ENCODE measurements at places on chromosomes 7 and 10.
A peak's percentile ranks its signal among the peaks of the same experiment; 100 is the strongest.

DNA sequence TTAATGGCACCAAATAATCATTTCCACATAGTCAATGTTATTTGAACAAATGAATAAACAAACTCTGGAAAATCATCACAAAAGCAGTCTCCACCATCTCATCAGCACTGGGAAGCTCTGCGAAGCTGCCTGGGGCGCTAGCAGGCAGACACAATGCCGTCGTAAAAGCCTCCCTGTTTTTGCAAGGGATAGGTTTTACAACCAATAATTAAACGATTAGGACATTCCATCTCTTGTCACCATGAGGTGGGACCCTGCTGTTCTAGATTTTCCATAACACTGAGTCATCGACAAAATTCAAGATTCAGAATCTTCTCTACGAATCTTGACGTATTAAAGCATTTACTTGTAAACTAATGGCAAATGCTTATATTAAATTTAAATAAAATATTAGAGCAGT, 172.8 kb upstream of the AKR1E2 start:
- no peak for DNase-seq

- DNase-seq = no peak
Observed at GRCh38 chr7:137360087-137360679, 16.6 kb upstream of the PTN start.

- no peak for DNase-seq
Observed at GRCh38 chr10:44478876-44479705, 94.2 kb upstream of the CXCL12 start.

DNA sequence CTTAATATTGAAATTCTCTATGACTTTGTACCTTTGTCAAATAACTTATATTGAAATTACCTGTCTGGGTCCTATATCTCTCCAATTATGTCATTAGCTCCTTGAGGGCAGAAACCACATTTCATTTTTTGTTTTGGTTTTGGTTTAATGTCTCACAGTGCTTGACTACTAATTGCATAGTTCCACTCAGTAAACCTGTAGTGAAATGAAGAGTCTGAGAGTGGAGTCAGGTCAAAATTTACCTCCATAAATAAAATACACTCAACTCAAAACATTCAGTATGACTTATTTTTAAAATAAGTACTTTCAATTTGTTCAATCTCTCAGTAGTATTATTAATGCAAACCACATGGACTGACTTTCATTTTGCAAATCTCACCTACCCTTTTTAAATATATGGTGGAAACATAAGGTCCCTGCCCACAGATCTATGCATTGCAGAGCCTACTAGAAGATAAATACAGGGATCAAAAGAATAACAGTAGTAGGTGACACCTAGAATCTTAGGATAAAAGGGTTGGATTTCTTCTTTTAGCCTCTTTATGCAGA, 32.5 kb downstream of the PDE1C start:
- DNase-seq = no peak

DNA sequence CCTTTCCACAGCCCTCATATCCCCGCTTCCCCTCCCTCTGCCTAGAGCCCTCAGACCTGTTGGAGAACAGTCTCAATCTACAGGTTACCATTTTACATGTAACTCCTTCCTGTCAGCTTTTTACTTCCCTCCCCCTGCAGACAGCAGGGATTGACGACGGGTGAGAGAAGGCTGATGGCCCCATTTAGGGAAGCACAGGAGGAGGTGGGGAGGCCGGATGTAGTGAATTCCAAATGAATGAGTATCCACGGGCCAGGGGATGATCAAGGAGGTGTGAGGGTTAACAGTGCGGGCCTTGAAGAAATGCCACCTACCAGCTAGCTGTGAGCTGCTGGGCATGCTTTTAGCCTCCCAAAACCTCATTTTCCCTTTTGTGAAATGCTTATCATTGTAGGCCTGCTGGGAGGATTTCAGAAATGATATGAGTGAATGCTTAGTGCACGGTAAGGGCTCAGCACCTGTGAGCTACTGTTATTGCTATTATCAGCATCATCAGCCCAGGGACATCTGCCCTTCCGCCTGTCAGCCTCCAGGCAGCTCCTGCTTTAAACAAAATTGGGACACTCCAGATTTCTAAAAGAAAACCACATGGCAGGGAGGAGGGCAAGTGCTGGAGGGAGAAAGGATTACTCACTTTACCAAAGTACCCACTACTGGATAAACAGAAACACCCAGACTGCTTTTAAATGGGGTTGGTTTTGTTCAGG, 6.5 kb upstream of the NANOS1 start:
- peak; percentile 33 for DNase-seq

- peak; percentile 28 for DNase-seq
Observed at GRCh38 chr10:79022565-79023230, 46.1 kb upstream of the ZMIZ1 start.

DNA sequence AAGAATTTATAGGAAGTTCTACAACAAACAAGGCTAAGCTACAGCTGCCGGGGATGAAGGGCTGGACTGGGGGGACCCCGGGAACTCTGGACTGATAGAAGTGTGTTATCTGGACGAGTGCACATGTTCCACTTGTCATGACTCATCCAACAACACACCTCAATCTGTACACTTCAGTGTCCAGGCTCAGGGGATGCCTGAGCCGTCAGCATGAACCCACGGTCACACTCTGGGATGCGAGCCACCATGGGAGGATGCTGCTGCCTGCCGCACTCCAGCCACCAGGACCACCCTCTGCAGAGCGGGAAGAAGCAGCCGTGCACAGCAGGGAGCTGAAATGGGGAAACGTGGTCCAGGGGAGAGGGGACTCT, 67.5 kb downstream of the MAD1L1 start:
- DNase-seq = no peak

- no peak for DNase-seq
Observed at GRCh38 chr10:58438340-58438871, 53.2 kb downstream of the TFAM start.

DNA sequence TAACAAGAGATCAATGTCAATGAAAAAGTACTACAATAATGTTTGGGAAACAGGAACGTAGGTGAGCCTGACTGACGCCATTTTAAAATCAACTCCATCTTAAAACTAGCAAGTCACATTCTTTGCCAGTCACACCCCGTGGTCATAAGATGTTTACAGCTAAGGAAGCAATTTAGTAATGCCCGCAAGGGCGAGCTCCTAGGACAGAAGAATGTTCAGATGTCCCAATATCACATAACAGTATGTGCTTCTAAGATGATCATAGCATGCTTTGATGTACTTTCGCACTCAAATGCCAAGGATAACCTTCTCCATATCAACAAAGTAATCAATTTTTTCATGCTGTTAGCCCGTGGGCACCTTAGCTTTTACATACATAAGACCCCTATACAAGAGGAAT, 113.8 kb upstream of the EGFR start:
- no peak for DNase-seq

DNA sequence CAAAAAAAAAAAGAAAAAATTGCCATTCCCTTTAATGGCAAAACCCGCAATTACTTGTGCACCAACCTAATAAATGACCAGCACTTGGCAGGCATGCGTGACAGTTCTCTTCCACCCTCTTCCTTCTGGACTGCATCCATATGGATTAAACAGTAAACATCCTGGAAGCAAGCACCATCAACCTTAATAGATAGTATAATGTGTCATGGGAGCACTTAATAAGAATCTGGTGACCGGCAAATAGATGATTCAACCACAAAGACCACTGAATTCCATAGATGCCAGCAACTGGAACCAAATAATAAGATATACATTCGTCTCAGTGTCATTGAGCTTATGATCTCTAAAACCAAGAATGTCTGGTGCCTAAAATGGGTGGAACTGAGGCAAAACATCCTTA, 610.2 kb downstream of the CALN1 start:
- DNase-seq = no peak

- no peak for DNase-seq
Observed at GRCh38 chr7:103576641-103577040, 130.6 kb upstream of the SLC26A5 start.

DNA sequence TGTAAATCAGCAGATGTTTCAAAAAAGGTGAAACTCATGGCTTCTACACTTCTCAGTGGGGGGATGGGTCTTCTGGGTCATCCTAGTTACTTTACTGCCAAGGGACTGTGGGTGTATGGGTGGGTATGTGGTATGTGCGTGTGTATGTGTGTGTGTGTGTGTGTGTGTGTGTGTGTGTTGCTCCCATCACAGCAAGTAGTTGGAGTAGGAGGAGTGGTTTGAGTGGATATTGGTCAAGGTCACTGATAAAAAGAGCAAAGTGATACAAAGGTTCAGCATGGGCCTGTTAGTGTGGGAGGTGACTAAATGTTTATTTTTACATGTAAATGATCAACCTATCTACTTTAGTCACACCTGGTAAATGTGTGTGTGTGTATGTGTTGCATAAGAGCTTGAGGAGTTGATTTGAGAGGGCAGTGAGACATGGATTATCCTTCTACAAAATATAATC, 11.8 kb upstream of the COBL start:
- DNase-seq = no peak

- DNase-seq = peak; percentile 28
Observed at GRCh38 chr7:47087866-47088265, 494.0 kb downstream of the TNS3 start.

- peak; percentile 72 for DNase-seq
Observed at GRCh38 chr7:96973986-96974385, 31.4 kb upstream of the DLX6 start.

- DNase-seq = no peak
Observed at GRCh38 chr7:45597286-45597984, 23.3 kb downstream of the ADCY1 start.
